Vagina (tissue), 2 donors: ENCODE measurements at places on chromosomes 13 and 19.

DNA sequence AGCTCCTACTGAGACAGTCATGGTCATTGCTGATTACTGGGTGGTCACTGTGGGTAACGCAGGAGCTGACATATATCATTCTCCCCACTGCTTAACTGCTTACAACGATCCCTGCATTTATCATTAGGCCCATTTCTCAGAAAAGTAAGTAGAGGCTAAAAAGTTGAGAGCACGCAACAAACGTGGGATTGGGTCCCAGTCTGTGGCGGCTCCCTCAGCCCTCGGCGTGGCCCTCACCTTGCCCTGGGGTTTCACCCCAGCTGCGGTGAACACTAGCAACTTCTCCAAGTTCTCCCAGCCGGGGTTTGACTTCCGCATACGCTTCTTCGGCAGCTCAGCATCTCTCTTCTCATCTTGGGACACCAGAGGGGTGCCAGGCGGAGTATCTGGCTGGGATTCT, 2.5 kb downstream of the PNKP start:
- no peak for DNase-seq

GRCh38 chr19:31316201-31316951, 32.9 kb downstream of the TSHZ3 start:
- DNase-seq: no peak

- DNase-seq: no peak
These were observed 18.7 kb downstream of the EFNA2 start for GRCh38 chr19:1304197-1304924.

DNA sequence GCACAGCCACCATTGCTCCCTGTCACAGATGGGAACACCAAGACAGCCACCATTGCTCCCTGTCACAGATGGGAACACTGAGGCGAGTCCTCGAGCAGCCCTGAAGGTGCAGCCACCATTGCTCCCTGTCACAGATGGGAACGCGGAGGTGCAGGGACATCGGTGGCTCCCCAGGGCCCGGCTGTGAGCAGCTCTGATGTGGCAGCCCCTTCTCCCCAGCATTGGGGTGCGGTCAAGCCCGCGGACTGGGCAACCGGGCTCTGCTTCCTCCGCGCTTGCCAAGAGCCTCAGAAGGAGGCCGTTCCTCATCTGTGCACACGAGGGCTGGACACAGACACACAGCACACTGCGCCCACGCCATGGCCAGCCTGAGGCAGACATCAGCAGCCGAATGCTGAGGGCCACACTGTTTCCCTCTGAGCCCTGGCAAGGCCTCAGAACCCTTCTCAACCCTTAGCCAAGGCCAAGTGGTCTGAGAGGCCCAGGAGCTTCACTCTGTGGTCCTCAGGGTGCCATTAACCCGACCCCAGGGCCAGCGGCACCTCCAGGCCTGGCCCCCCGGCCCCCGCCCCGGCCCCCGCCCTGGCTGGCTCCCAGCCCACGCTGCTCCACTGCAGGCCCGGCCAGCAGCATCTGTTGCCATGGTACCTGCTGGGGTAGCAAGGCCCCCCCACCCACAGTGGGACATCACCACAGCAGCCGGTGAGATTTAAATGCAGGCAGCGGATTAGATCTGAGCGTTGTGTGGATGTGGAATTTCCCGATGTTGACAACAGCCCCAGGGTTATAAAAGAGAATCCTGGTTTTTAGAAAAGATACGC, 18.4 kb downstream of the C2CD4C start:
- no peak for DNase-seq

GRCh38 chr13:101301053-101301452, 115.3 kb downstream of the NALCN start:
- DNase-seq: no peak

DNA sequence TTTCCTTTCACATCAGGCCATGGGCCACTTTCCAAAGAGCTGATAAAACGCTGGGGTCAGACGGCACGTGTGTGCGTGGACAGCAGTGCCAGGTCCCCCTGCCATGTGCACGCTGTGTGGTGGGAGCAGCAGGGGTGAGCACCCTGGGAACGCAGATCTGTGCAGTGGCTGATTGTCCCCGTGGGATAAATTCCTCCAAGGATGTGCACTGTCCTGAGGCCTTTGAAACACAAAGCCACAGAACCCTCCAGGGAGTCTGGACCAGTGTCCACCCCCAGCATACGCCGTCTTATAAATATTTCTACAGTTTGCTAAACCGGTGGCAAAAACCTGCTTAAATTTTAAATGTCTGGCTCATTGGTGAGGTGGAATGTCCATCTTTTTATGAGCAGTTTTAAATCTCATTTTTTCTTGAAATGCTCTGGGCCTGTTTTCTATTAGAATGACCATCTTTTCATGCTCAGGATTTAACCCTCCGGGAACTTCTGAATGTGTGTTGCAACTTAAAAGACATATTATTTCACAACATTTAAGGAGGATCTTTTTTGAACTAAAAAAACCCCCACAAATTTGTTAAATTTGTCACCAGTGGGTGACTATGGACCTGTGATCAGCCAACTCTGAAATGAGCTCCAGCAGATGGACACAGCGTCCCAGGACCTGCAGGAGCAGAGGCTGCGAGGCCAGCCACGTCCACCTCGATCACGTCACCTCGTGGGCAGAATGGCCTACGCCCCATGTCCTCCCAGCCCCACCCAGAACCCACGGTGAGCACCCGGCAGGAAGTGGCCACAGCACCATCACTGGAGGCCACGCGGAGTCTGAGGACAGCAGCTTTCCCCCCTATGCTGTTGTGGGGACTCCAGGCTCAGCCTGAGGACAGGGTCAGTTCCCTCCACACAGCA, 68.6 kb downstream of the RASA3 start:
- no peak for DNase-seq

GRCh38 chr19:55383279-55384130, 587 bp downstream of the TMEM238 start:
- DNase-seq: no peak

GRCh38 chr13:52348071-52348470, 57.9 kb downstream of the THSD1 start:
- DNase-seq: no peak

GRCh38 chr19:38561053-38561606, 56.6 kb downstream of the MAP4K1 start:
- DNase-seq: no peak

- no peak for DNase-seq
These were observed 22.0 kb upstream of the FREM2 start for GRCh38 chr13:38664906-38665305.

- DNase-seq: no peak
These were observed 1.3 kb upstream of the LRCH1 start for GRCh38 chr13:46551410-46552302.

DNA sequence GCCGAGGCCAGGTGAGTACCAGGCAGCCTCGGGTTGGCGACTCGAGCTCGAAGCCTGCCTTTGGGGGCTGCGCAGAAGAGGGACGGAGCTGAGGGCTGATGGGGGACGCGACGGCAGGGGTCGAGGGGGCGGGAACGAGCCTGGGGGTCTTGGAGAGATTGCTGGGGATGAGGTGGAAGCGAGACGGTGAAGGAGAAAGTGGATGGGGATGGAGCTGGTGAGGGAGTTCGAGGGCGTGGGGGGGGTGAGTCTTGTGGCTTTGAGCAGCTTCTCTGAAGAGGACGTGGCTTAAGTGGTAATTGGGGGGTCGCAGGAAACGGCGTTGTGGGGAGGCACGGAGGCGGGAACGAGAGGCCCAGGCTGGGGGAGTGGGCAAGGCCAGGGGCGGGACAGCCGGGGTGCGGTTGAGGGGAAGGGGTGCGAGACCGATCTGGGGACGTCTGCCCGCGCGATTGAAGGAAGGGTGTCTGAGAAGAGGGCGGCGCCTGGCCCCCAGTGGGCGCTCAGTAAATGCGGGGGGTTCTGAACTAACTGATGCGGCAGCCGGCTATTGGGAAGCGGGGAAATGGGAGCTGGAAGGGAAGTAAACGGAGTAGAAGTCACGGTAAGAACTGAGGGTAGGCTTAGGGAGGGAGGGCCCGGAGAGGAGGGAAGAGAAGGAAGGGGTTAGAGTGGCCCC, 426 bp downstream of the MYO9B start:
- no peak for DNase-seq

DNA sequence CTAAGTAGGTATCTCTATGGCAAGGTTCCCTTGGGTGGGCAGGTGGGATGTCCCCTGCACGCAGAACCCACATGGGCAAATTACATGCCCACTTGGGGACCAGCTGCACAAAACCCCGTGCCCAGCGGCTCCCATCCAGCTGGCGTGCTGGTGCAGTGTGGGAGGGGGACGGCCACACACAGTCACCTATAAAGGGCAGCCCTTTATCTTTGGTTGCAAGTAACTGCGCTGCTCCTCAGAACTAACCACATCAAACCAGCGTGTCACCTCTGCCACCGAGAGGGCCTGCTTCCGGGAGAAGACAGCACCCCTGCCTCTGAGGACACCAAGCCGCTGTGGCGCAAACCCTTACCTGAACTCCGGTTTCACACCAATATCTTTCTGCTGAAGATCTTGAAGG, 32.2 kb downstream of the ANKRD27 start:
- no peak for DNase-seq

- no peak for DNase-seq
These were observed 242.9 kb upstream of the DACH1 start for GRCh38 chr13:72109863-72110262.

DNA sequence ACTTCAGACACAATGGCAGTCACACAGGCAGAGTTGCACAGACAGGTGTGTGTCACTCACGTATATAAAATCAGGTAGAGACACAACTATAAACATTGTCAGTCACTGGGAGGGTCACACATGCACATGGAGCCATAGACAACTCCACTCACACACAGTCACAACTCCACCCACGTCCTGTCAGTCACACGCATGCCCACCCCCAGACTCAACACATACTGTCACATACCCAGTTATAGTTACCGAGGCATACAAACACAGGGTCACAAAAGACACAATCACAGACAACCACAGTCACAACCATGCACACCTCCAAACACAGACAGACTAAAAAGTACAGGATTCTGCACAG, 1.5 kb downstream of the NUMBL start:
- no peak for DNase-seq

DNA sequence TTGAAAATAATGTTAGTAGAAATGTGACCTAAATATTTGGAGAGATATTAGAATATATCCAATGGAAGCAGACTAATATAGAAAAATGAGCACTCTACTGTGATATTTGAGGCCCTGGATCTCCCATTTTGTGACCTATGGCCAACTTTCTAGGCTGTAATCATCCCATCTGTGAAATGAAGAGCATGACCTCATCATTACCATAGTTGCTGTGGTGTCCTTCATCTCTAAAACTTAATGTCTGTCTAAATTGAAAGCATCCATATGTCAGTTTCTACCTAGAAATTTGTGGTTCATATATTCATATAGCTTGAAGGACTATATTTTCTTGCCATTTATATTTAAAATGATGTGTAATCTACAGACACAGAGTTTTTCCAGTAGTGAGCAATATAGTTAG, 41.6 kb downstream of the PAN3 start:
- no peak for DNase-seq

GRCh38 chr13:80307401-80307987, 33.4 kb downstream of the SPRY2 start:
- DNase-seq: no peak

DNA sequence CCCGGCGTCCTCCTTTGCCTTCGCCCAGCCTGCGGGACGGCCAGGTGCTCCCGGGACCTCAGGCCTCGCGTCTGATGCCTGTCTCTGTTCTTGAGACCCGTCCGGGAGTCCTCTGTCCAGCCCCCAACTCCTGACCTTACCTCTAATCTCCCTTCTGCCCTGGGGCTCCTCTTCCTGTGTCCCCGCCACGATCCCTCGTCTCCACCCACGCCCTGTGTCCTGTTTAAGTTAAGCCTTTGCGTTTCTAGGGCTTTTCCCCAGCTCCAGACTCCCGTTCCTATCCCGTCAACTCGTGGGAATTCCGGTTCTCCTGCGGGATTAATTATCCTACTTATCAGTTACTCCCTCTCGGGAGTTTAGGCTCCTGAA, 686 bp downstream of the LENG8 start:
- no peak for DNase-seq

DNA sequence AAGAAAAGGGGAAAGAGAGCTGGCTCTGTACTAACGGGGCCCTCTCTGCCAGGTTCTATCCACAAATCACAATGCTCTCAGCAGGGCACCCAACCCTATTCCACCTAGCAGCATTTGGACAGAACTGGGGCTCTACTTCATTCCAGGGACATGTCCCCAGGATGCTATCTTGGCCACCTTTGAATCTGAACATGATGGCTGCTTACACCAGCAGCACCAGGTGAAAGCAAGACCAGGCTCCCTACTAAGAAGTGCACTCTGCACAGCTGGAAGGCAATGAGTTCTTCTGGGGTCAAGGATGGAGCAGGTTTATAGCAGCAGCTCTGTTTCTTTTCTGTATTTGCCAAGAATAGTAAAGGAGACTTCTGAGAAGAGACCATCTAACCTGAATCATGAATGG, 222.4 kb downstream of the DACH1 start:
- no peak for DNase-seq

DNA sequence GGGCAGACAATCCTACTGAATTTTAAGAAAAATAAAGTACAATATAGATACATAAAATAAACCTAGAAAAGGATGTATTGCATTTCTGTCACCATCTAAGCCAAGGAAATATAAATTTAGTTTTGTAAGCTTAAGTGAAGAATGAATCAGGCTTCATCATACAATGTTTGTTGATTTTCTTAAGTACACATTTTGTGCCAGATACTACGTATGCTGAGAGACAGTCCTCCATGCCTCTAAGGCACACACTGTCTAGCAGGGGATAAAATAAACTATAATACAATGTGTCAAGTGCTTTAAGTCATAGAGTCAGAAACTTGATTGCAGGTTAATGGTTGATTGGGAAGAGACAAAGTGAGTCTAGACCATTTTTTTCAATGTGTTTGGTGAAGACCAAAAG, 465.7 kb downstream of the TBC1D4 start:
- DNase-seq: no peak

DNA sequence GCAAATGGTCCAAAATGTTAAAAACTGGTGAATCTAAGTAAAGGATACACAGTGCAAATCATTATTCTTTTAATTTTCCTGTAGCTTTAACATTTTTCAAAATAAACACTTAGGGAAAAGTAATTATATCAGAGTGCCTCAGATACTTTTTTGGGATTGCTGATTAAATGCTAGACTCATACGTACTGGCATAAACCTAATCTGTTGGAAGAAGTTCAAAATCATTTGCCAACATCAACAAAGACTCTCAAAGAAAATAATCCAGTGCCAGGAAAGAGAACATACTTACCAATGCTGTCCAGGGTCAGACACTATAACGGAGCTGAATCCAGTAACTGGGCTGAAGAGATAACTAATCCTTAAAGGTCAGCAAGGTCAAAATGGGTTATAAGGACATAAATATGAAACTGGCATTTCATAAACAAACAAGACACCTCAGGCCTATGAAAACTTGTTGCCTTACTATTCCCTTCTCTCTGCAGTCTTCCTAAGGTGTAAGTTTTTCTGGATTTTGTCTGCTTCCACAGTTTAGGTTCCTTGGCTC, 3.3 kb upstream of the ZNF420 start:
- no peak for DNase-seq

GRCh38 chr13:97976610-97977521, 23.4 kb downstream of the IPO5 start:
- no peak for DNase-seq

DNA sequence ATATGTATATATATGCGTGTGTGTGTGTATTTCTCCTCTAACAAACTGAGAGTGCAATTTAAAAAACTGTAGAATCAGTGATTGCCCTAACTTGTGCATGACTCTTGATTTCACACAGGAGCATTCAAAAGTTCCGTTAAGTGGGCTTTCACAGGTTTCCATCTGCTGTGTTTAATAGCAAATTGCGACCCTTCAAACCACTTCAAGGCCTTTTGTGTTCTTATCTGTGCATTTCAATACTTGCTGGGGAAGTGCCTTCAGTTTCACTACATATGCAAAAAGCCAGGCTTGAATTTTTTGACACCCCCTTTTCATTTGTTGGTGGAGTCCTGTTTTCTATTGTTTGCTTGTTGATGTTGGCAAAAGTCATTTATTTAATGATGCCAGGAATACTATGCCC, 158.0 kb downstream of the TM9SF2 start:
- DNase-seq: no peak
